ENCODE measurements at places on chromosomes 16 and 17.

DNA sequence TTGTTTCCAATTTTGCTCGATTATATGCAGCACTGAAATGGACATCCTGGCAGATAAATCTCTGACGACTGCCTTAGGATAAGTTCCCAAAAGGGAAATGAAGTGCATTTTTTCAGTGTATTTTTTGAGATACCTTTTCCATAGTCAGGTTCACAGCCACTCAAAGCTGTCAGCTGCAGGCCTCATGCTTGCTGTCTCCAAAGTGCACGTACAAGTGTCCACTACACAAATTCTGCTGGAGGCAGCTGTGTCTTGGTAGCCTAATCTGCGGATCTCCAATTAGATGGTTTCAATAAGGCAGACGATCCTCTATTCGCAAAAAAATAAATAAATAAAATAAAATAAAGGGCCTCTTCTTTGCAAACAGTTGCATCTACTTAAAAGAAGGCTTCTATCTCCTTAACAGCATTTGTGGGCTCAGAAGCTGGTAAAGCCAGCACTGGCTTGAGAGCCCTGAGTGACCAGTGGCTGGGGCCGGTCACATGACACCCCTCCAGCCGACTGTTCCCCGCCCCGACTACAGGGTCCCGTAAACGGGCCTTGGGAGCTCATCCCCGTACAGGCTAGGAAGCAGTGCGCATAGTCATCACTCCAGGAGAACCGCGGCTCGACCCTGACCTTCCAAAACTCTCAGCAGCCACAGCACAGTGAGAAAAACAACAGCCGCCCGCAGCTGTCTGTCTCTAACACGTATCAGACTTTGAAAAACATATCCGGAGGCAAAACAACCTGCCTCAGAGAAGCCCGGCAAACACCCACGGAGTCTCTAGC, 18.8 kb downstream of the RPH3AL start:
- peak; percentile 31 for DNase-seq

DNA sequence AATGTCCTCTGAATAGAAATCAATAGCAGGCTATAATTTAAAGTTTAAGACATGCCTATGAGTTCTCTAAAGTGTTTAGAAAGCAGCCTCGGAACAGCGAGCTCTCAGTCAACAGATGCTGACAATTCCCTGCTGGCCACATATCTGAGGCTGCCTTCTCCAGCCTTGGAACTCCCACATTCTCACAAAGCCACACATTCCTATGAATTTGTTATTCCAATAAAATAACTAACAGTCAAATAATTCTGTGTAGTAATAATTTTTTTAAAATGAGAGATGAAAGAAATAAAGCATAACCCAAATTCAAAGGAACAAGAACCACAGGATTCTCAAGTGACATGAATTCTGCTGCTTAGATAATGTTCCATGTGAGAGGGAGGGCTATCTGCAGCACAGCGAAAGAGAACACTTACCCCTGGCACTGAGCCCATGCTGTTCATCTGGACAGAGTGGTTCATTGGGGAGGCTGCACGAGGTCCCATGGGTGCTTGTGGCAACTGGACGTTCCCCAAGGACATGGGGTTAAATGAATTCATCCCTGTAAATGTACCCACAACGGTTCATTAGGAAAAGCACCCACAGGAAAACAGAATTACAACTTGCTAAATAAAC, 56.9 kb upstream of the TRAP1 start:
- no peak for DNase-seq

GRCh38 chr17:50806141-50806643, 29.2 kb upstream of the WFIKKN2 start:
- no peak for DNase-seq

DNA sequence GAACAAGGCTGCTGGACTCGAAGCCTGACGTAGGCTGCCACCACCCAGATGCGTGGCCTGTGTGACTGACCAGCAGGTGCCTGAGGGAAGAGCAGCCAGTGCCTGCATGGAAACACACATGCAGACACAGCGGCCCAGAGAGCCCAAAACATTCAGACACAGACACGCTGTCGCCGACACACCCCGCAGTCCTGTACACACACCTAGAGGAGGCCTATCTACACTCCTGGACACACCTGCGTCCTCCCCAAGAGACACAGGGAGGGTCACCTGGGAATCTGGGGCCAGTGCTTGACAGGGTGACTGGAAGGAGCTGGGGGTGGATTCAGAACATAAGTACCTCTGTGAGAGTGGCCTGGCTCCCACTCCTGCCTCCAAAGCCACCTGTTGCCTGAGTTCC, 6.1 kb upstream of the TSPOAP1 start:
- DNase-seq = no peak

DNA sequence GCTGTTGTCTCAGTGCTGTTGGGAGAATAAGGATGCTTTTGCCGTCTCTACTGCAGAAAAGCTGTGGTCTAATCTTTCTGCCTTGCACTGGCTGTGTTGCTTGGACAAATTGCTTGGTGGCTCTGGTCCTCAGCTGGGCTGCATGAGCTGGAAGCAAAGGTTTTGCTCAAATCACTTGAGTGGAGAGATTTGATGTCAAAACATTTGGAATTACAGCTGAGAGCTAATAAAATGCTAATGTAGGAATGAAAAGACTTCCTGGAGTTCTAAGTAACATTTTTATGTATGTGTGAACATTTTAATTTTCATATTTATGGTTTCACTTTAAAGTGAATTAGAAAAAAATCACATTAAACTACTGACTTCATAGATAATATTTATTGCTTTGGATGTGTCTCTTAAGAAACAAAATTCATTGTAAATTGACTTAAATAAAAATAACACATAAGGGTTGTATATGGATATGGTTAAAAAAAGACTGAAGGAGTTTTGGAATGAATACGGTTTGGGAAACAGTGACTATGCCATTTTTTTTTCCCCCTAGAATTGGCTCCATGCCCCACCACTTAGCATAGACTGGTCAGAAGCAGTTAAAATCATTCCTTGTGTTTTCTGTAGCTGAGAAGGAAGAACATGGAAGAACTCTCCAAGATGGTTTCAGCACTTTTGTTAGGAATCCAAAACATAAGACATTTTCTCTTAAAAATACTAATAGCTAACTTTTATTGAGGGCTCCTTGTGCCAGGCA, 39.2 kb upstream of the FAM20A start:
- DNase-seq = no peak

DNA sequence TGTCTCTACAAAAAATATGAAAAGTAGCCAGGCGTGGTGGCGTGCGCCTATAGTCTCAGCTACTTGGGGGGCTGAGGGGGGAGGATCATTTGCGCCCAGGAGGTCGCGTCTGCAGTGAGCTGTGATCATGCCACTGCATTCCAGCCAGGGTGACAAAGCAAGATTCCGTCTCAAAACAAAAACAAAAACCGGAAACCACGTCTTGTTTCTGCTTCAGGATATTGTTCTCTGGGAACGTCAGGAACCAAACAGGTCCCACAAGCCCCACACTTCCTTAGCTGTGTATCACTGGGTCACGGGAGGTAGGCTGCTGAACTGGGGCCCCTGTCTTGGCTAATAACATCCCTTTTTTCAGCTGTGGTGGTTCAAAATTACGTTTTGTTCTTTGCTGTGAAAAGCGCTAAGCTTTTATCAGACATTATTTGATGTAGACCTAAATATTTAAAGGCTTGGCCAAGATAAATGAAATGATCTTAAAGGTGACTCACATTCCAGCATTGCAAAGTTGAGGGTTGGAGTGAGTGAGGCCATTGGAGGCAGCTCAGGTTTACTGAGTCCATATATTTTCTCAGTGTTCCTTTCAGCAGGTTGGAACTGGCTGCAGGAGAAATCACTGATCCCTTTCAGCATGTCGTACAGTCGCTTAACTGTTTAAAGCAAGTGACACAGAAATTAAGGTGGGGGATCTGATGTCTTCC, 16.4 kb upstream of the SEC14L1 start:
- DNase-seq = peak; percentile 43

GRCh38 chr16:57172721-57173290, 13.0 kb downstream of the PSME3IP1 start:
- DNase-seq = no peak

DNA sequence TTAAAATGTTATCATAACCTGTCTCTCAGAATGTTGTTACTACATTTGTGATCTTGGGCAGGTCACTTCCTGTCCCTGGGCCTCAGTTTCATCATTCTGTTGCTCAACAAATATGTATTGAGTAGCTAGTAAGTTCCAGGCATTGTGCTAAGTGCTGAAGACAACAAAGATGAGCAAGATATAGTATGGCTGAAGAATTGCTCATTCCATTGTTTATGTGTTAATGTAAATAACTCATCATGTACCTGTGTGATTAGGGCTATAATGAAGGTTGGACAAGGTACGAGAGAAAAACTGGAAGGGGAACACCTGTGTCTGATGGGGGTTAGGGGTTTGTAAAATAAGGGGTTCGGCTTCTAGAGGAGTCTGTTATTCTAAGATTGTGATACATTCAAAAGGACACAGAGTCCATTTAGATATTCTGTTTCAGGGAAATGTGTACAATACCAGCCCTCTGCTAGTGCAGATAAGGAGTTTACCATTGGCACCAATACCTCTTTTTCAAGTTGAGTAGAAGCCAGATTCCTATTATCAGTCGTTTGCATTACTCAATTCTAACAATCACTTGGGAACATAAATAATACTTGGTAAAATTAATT, 20.0 kb downstream of the TUBG1 start:
- no peak for DNase-seq

GRCh38 chr16:57366544-57367040, 5.7 kb upstream of the CX3CL1 start:
- no peak for DNase-seq

- DNase-seq = no peak
Observed at GRCh38 chr17:47203984-47204721, 5.0 kb upstream of the MYL4 start.

Data from hematopoietic multipotent progenitor cell (in vitro differentiated cells).